ENCODE measurements at places on chromosomes 11 and 22. TPM values are rescaled to one million over a fixed set of nuclear protein-coding genes. Genes with fewer than 3 reads are reported as not detected.

DNA sequence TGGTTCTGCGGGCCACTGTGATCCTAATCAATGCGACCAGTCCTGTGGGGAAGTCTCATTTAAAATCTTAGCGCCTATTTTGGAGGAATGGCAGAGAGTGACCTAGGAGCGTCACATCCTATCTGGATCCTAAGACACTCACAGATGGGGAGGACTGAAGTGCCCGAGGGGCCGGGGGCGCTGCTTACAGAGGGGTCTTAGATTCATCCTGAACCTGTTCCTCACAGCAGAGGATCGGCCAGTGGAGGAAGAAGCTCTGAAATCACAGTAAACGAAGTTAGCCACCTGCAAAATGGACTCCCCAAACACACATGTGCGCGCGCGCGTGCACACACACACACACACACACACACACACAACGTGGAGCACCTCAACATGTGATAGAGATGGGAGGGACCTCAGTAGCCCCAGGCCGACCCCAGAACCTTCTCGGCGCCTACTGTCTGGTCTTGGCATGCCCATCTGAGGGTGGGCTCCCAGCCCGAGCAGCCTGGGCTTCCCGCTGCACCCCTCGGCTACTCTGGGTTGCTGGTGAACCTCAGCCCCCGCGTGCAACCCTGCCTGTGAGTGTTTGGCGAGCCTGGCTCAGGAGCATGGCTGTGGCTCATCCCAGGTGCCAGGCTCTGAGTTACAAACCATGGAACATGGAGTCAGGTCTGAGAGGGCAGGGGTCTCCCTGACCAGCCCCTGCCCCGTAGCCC lies 613.3 kb downstream of the TBC1D22A start:
- no peak for ATAC-seq

DNA sequence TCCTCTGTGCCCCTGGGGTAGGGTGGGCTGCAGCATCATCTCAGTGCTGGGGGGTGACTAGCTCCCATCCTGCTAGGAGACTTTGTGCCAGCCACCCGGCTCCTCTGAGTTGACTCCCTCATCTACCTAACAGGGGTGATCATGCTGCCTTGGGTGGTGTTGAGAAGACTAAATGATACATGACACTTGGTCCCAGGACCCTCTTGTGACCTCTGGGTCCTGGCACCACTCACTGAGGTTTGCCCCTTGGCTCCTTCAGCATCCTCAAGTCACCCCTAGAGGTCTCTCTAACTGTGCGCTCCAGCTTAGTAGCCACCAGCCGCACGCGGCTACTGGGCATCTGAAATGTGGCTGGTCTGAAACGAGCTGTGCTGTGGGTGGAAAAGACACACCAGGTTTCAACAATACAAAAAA lies 72.1 kb downstream of the LRRC32 start:
- ATAC-seq: peak; percentile 53

GRCh38 chr11:47375020-47375419 lies 3.3 kb downstream of the SPI1 start:
- ATAC-seq: no peak

DNA sequence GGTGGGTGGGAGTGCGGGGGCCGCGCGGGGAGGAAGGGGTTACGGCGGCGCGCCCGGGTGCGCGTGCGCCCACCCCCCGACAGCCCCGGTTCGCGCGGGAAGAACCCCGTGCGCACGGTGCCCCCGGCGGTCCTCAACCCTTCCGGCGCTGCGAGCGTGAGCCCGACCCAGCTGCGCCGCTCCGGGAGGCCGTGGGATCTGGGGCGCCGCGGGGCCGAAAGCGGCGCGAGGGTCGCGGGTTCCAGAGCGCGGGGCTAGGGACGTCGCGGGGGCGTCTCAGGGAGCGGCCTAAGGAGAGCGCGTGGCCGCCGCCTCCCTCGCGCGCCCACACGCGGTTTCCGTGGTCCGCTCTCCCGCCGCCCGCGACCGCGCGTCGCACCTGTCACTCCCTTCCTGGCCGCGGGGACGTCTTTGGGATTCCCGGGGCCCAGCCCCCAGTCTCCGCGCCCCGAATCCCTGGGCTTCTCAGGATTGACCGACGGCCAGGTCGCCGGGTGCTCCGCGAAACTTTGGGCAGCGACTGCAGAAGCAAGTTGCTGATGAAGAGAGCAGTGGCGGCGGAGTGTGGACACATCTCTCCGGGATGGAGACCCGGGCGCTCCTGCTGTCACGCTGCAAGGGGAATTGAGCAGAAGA lies 582 bp downstream of the SREBF2 start:
- peak; percentile 32 for ATAC-seq

- no peak for ATAC-seq
Measured at GRCh38 chr11:120219232-120219937, 8.6 kb downstream of the OAF start.

- no peak for ATAC-seq
Measured at GRCh38 chr22:29481265-29482000, 1.4 kb downstream of the NEFH start.

GRCh38 chr11:41522899-41523672 lies 63.6 kb upstream of the LRRC4C start:
- ATAC-seq: no peak

The OR52A1 gene
- not detected for total RNA-seq

The MCHR1 gene
- not detected for total RNA-seq

DNA sequence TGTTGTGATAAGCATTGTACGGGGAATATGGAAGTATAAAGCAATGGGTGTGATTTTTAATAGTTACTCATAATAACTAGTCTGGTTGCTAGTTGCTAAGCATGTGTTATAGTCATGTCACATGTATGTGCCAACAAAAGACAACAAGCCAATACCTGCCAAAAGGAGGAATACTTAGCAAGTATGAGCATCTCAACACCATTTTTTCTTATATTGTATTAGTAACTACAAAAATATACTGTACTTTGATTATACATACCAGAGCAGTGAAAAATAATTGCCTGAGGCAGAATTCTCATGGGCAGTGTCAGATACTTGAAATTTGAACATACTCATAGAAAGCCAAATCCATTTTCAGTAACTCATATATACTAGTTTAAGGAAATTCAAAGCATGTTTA lies 62.4 kb upstream of the ALKBH3 start:
- peak; percentile 52 for ATAC-seq

The PCNX3 gene
- total RNA-seq: 23.8 TPM

DNA sequence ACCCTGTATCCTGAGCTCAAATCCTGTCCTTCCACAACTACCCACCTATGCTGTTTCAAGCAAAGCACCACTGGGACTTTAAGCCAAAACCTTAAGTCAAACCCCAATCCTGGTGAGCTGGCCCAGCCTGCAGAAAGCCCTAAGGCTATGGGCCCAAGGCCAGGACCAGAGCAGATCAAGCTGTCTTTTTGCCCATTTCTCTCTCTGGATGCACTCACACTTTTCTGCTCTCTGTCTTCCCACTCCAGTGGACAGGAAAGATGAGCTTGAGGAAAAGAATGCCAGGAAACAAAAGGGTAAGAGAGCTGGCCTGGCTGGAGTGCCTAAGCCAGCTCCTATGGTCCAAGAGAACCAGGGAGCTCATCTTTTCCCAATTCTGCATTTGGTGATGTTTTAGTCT lies 284.3 kb upstream of the ISX start:
- no peak for ATAC-seq

GRCh38 chr22:19430890-19431541 lies 517 bp downstream of the HIRA start:
- no peak for ATAC-seq

DNA sequence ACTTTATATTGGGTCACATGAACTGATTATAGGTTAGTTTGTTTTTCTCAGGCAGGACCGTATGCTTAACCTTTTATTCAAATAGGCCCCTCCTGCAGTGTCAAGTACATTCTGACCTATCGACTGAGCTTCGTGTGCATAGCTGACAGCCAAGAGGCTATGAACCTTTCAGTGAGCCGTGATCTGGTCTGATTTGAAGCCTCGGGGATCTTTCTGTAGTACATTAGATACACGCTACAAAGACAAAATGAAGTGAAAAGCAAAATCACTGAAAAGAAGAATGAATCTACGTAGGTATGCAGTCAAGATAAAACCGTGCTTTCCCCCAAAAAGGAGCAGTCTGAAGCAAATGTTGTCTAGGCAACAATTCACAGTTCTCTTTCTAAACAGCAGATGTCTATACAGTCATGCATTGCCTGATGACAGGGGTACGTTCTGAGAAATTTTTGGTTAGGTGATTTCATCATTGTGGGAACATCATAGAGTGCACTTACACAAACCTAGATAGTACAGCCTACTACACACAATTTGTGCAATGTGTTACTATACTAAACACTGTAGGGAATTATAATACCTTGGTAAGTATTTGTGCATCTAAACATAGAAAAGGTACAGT lies 18.1 kb downstream of the JHY start:
- no peak for ATAC-seq

- ATAC-seq: peak; percentile 62
Measured at GRCh38 chr11:110720431-110721275, 8.4 kb upstream of the ARHGAP20 start.

The GGT1 gene
- 2.9 TPM for total RNA-seq

The SLC15A3 gene
- 3.9 TPM for total RNA-seq

- no peak for ATAC-seq
Measured at GRCh38 chr11:131808470-131808869, 438.1 kb downstream of the NTM start.

DNA sequence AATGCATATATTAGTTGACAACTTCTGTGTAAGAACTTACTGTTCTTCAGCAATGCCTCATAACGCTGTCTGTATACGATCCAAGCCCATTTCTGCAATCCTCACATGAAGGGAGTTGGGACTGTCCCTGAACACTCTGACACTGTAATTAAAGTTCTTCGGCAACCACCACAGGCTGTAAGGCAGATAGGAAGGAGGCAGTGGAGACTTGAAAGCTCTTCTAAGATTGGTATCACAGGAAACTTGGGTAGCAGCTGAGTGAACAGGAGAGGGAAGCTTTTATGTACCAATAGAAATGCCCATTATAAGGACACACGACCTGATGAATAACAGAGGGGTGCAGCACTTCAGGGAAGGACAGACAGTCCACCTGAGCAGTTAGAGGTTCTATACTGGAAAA lies 12.0 kb upstream of the GAB2 start:
- ATAC-seq: no peak

DNA sequence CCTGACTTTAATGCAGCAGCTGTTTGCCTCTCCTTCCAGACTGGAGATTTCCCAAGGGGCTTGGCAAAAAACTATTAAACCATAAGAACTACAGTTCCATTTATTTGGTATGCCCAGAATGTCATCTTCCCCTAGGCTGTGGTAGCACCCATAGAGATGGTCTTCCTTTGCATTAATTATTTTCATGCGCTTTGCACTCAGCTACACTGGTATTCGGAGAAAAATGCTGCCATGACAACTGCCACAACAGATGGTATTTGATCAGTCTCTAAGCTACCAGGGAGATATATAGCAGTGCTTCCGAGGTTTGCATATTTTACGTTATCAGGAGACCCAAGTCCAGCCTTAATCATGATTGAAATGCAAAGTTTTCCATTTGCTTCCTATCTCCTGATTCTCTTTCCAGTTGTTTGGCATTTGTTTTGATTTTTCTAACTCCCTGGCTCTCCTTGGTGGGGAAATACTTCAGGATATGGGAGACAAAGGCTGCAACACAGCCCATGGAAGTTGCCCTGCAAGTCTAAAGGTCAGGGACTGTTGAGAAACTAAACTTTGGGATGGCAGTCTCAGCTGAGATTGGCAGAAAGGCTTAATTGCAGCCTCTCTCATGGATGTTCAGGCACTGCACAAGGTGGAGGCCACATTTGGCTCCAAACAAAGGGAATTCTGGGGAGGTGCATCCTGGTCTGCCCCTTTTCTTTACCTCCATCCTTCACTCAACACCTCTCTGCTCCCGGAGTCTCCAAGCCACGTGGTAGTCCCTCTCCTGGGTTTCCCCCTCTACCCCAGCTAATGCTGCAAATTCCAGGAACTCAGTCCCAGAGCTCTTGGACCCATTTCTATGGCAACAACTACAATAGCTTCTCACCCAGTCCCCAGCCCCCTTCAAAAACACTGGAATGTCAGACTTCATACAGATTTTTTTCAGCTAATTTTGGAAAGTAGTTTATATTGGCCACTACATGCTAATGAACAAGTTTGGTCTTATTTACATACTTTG lies 151.8 kb downstream of the NAV2 start:
- no peak for ATAC-seq

DNA sequence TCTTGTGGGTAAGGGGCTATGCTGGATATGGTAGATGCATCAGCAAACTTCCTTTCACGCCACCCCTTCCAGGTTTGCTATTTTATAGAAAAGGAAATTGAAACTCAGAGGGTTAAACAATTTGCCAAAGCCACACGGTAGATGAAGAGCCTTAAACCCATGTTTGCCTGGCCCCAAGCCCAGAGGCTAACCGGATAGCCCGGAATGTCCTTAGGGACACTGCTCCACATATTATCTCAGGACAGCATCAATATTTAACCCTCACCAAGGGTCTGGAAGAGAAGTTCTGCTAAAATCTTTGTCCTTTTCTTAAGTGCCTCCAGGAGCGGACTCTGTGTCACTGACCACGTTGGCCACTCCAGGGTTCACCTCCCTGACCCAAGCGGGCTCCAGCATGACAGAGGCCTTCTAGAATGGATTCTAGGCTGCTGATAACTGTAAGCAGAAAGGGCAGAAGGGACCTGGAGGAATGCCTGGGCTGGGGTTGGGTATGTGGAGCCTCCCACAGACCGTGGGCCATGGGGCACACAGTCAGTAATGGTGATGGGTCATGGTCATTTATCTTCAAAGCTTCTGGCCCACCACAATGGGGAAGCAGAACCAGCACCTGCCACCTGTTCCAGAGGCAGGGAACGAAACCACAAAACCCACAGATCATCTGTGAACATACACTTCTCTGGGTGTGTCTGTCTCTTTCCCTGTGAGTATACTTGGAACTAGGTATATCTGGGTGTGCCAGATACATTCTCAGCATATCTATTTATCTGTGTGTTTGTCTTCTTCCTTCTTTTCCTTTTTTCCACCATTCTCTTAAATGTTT lies 5.4 kb upstream of the TMEM86A start:
- no peak for ATAC-seq

The OR5AN1 gene
- total RNA-seq: not detected

The DRD4 gene
- 0.16 TPM for total RNA-seq

DNA sequence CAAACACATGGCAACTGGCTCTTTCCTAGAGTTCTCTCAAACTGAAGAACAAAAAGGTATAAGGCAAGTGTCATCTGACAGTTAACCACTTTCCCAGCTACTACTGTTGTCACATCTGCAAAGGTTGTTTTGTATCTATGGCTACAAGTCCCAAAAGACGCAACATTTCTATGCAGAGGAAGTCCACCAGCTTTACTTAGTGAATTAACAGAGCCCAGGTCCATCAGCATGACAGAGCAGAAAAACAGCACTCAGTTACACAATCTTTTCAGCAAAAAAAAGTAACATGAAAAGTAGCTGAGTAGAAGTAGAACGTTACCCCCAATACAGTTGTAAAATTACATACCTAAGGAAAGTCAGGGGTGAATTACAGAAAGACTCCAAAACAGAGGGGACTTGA lies 12.1 kb downstream of the CPSF7 start:
- ATAC-seq: peak; percentile 27
